ENCODE measurements at places on chromosomes 6 and 20.

- DNase-seq: no peak
These were observed 181.1 kb upstream of the SUPT3H start for GRCh38 chr6:45558858-45559257.

GRCh38 chr6:7992002-7992815, 72.0 kb downstream of the BLOC1S5 start:
- DNase-seq: no peak

GRCh38 chr6:37860226-37860839, 40.8 kb downstream of the ZFAND3 start:
- DNase-seq: no peak

DNA sequence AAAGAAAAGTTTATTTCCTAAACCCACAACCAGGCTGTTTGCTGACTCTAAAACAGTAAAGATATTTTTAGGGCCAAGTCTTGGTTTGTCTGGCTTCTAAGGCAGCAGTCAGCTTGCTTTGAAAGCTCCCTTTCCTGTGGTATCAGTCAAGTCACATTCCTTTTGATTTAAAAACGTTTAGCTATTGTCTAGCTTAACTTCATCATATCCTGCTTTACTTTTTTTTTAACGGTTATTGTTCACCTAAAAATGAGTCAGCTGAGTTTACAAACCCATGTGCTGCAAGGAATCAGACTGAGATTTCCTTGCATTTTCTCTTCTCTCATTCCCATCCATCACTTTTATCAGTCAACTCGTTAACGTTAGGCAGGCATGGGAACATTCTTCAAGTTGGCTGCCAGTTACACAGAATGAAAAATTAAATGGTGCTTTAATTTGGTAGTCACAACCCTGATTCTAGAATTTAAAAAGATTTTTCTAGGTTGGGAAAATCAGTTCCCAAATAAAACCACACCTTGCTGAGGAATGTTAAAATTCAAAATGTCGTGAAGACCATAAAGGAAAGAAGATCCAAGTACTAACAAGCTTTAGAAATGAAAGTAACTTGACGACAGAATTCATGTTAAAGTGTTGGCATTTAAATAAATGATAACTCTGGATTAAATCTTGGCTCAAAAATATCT, 45.9 kb downstream of the ELOVL5 start:
- no peak for DNase-seq

DNA sequence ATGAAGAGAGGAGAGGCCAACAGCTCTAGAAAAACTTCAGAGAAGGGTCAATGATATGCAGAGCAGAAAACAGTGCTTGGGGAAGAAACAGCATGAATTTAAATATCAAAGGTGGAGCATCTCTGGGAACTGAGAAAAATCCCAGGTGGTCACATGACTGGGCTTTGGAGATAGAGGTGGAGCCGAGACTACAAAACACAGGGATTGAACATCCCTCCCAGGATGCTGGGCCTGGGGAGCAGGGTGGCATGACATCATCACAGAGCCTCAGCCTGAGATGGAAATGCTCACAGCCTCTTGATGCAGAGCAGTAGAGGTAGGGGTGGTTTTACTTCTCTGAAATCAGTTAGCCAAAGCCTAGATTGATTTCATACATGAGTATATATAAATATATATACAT, 529.5 kb downstream of the PRKN start:
- DNase-seq: no peak

GRCh38 chr6:71088166-71088565, 131.3 kb upstream of the B3GAT2 start:
- DNase-seq: no peak

DNA sequence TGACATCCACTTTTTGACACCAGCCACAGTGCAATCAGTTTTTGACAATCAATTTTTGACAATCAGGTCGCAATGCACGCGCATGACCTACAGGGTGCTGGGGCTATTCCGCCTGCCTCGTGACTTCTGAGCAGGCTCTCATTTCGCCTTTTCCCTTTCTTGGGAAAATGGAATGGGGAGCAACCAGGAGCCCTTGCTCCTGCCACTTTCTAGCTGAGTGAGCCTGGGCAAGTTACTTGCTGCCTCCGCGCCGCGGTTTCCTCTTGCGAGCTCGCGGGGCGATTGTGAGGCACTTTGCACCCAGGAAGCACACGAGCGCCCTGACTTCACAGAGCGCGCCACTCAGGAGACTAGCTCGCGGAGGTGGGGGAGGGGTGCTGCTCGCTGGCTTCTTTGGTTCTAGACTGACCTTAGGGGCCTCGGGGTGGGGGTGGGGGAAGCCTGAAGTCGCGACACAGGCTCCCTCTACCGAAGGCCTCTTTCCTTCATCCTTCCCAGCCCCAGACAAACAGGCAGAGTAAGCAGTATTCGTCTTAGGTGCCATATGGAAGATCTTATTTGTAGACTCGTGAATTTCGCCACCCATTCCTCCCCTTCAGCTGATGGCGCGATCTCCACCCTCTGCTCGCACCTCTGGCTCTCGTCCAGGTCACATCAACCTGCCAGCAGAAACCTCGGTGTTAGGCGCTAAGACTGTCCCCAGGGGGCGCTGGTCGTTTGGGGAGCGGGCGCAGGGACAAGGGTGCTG, 4.6 kb downstream of the TP53TG5 start:
- DNase-seq: peak; percentile 87

GRCh38 chr6:123014835-123015234, 18.8 kb downstream of the CLVS2 start:
- no peak for DNase-seq

- DNase-seq: no peak
These were observed 397.3 kb upstream of the NRSN1 start for GRCh38 chr6:23728707-23729106.

DNA sequence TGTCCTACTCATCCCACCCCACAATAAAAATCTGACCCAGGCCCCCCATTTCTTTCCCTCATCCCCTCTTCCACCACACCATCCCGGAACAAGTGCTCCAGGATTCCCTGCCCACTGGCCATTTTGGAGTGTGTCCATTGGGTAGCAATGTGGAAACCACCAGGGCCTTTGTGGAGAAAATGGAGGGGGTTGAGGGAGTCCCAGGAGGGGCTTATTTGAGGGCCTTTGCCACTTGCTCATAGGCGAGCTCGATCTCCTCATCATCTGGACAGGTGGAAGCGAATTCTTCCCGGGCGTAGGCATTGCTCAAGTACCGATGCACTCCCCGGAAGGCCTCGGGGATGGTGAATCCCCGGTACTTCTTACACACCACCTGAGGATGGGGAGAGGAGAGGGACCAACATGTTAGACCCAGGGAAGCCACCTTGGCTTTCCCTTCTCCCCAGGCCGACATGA, 1.6 kb upstream of the DDAH2 start:
- no peak for DNase-seq

- DNase-seq: no peak
These were observed 13.3 kb upstream of the IL20RA start for GRCh38 chr6:137058037-137058436.

DNA sequence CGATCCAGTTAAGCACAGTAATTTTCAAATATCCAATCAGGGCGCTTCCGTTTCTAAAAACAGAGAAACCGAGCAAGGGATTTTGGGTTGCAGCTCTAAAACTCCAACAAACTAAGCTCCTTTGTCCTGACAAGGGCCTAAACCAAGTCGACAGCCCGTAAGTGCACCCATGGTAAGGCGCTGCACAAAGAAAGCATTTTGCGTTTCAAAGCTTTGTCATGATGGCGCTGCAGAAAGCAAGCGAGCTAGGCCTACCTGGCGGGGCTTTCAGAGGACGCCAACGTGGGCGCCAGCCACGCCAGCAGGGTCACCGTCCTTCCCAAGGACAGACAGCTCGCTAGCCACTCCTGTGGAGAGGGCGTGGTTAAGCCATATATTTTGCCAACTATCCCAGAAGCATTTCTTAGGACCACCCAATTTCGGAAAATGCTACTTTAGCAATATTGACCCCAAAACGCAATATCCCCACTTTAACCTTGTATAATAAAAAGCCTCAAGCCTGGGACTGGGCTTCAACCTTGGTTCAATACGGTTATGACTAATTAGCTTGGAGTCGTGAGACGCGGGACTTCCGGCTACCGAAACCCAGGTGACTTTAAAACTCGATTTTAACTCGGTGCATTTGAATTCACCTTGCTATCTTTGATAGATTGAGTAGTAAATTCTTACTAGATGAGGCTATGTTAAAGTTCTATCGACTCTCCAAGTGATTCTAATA, 53.8 kb downstream of the TRIM38 start:
- DNase-seq: no peak

DNA sequence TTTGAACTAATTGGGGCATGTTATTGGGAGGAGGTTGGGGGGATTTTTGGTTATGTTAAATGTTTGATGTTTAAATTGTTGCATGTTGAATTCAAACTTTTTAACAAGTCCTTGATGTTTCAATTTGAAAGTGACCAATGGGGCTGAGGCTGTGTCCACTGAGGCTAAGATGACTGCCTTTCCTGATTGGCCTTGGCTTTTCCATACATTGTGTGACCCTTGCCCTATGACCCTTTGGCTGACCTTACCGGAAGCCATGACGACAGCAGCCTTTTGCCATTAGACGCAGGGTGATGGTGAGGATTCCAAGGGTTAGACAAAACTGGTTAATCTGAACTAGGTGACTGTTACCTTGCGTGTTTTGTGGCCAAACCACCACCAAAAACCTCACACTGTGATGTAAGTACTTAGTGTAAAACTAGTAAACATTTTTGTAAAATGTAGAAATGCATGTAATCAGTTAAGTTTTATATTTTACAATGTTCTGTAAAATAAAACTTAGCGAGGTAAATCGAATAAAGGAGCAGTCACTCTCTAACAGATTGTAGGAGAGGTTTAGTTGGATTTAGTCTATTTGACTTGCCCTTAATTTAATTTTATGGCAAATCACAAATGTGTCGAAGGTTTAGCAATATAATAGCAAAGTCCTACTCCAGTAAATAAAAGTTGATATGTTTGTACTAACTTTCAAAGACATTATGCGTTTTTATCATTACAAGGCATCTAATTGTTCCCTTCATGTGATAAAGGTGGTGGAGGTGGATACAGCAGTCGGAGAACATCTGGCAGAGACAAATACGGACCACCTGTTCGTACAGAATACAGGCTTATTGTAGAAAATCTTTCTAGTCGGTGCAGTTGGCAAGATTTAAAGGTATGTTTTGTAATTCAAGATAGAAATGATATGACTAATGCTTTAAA, 1.6 kb downstream of the SRSF6 start:
- DNase-seq: no peak

DNA sequence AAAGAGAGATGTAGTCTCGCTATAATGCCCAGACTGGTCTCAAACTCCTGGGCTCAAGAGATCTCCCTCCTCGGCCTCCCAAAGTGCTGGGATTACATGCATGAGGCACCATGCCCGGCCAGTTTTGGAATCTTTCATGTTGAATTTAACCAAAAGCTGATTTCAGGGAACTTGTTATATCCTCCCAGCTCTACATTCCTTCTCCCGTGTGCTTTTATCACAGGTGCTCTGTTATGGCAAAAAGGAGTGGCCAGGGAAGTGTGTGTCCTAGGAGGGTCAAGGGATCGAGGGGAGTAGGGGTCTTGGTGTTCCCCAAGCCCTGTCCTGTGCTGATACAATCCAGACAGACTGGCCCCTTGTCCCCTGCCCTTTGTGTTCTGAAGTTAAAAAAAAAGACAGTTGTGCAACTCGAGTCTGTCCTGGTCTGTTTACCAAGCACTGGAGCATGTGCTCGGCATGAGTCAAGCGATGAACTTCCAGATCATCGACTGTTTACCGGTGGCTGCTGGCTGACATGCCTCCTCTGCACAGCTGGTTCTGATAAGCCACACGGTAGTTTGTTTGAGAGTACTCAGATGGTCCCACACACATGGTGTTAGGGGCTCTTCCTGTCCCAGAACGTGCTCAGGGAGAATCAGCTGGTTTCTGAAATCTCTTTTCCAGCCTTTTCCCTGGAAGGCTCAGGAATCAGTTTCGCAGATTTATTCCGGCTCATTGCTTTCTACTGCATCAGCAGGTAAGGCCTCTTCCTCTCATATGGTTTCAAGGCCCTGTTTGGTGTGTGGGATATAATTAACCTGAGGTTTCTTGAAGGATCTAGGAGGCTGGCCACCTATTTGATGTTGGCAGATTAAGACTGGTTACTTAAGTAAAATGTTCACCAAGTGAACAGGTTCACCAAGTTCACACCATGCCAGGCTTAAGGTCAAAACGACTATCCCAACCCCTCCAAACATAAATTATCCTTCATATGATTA, 52.6 kb upstream of the NAA20 start:
- no peak for DNase-seq

DNA sequence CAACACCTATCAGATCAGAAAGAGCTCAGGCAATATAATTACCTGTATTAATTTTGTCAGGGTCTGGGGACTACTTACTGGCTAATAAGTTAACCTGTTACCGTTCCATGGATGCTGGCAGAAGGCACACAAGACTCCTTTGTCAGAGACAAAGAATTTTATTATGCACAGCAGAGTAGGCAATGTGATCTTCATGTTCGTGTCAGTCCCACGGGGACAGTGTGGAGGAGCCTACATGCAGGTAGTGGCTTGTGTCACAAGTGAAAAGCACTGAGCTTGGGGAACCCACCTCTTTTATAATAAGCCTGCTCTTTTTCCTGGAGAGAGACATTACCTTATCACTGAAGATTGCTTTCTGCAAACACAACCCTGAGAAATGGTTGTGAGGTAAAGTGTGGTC, 96.9 kb downstream of the CD164 start:
- no peak for DNase-seq

GRCh38 chr6:162852192-162852591, 124.4 kb downstream of the PACRG start:
- DNase-seq: no peak

DNA sequence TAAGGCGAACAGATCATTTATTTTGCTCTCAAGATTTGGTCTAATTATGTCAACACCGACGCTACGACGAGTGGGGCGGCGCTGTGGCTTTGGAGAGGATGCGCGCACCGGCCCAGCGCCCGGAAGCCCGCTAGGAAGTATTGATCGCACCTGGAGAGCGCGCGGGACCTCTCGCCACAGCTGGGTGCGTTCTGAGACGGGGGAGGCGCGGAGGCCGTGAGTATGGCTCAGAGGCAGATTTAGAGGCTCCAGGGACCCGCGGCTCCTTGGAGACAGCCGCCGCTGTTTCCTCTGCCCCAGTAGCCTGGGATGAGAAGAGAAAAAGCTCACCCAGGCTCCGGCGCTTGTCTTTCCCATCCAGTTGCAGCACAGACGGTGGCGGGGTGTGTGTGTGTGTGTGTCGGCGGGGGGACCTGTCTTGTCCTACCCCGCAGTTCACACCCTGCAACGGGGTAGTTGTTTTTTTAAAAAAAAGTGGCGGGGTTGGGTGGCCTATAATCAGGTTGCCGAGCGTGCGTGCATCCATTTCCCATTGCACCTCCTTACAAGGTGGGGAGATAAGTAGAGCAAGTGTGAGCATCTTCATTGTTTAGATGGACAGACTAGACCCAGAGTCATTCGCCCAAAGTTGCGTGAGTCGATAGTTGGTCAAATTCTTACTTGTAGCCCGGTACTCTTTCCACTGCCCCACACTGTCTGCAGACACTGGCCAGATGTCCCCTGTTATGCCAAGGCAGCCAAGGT, 11.2 kb downstream of the TFAP2D start:
- DNase-seq: no peak

GRCh38 chr20:39855799-39856198, 833.2 kb downstream of the MAFB start:
- no peak for DNase-seq

GRCh38 chr6:18742406-18742805, 355.3 kb downstream of the RNF144B start:
- no peak for DNase-seq

- DNase-seq: no peak
These were observed 42.7 kb downstream of the REPS1 start for GRCh38 chr6:138945354-138945753.

GRCh38 chr6:140346428-140346827, 972.0 kb upstream of the CITED2 start:
- DNase-seq: no peak

GRCh38 chr6:72624557-72625160, 2.8 kb downstream of the KCNQ5 start:
- DNase-seq: no peak
